Activated naive CD4-positive, alpha-beta T cell treated with anti-CD3 and anti-CD28 coated beads for 36 hours (primary cell): ENCODE measurements at places on chromosomes 12 and 14.

- DNase-seq = no peak
Measured at GRCh38 chr12:56230432-56231183, 757 bp downstream of the SLC39A5 start.

GRCh38 chr12:23891115-23891514 is 58.4 kb downstream of the SOX5 start:
- DNase-seq = no peak

DNA sequence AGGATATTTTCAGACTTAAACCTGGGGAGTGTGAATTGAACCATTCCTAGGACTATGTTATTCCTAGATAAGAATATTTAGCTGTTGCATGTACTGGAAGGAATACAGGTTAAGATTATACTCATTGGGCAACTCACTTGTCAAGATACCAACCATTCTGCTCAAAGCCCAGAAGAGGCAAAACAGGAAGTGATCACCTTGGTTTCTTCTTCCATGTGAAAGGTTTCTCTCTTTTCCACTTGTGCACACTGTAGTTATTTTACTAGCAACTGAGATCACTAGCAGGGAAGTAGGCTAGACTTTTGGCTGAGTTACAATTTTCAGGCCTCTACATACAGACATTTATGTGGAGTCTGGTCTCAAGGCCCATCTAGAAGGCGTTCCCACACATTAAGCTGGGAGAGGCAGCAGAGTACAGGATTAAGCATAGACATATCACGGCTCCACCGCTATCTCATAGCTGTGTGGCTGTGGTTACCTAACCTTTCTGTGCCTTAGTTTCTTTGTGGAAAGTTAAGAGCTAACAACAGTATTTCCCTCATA is 83.9 kb upstream of the FERMT2 start:
- no peak for DNase-seq

- DNase-seq = no peak
Measured at GRCh38 chr12:121576851-121577391, 3.9 kb downstream of the KDM2B start.

GRCh38 chr12:81257947-81258551 is 180.2 kb downstream of the ACSS3 start:
- DNase-seq = no peak

GRCh38 chr12:68883151-68883550 is 49.8 kb downstream of the CPM start:
- DNase-seq = no peak

- peak; percentile 71 for DNase-seq
Measured at GRCh38 chr12:124916374-124917134, 2.1 kb upstream of the UBC start.

GRCh38 chr12:304805-305204 is 42.2 kb upstream of the SLC6A13 start:
- no peak for DNase-seq

- DNase-seq = no peak
Measured at GRCh38 chr12:119113496-119113986, 65.2 kb upstream of the HSPB8 start.

DNA sequence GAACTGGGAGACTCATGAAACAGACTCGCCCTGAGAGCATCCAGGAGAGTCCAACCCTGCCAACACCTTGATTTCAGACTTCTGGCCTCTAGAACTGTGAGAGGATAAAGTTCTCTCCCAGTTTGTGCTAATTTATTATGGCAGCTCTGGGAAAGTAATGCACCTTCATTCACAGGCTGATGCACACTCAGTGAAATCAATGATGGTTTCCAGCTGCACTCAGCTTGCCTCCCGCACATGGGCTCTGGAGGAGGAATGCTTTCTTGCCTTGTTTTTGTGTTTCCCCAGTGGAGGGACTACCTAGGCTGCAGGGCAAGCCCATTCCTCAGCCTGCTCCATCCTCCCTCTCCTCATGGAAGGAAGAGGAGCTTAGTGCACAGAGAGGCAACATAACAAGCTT is 45.7 kb downstream of the TMEM132C start:
- DNase-seq = no peak

GRCh38 chr14:52146504-52146903 is 77.6 kb upstream of the NID2 start:
- DNase-seq = no peak
